Mesothelial cell of epicardium (in vitro differentiated cells): ENCODE measurements at places on chromosomes 16 and 17.

- H3K4me1 ChIP-seq, result peaks cover 59% of the 10 kb centered on the region
- H3K27ac ChIP-seq, result peak overlapping the region; percentile 90
- peak; percentile 81 for DNase-seq
- H3K27me3 ChIP-seq, result no peaks in the 10 kb centered on the region
Observed at GRCh38 chr16:46853713-46854443, 22.9 kb upstream of the C16orf87 start.

GRCh38 chr16:48812856-48813255, 202.9 kb upstream of the N4BP1 start:
- peaks cover 2% of the 10 kb centered on the region for H3K4me1 ChIP-seq
- no peak for DNase-seq
- H3K27ac ChIP-seq, result no peak overlapping the region
- no peaks in the 10 kb centered on the region for H3K36me3 ChIP-seq
- H3K27me3 ChIP-seq, result peaks cover 76% of the 10 kb centered on the region

DNA sequence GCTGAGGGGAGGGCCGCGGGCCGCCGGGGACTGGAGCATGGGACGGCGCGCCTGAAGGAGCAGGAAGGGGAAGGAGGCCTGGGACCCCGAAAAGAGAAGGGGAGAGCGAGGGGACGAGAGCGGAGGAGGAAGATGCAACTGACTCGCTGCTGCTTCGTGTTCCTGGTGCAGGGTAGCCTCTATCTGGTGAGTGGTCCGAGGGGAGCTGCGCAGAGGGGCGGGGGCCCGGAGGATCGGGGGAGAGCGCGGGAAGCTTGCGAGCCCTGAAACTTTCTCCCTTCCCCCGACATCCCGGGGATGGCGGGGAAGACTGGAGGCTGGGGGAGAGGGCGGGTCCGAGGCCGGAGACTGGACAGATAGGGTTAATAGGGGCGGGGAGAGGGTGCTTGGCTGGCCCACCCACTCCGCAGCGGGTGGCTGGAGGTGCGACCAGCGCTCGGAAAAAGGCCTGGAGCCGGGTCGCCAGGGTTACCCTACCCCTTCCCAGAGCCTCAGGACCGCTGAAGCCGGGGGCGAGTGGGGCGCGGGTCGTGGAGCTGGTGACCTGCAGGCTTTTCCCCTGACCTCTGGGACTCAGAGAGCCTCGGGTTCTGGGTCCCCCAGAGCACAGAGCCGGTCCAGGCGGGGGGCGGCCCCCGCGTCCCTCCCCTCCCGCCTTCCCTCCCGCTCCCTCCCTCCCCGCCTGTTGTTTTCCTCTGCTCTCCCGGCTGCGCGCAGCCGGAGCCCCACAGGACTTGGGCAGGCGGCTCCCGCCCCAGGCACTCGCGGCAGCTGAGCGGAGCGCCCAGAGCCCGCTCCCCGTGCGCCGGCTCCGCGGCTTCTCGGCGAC, 631 bp downstream of the NXPH3 start:
- peaks cover 64% of the 10 kb centered on the region for H3K27me3 ChIP-seq
- H3K27ac ChIP-seq, result no peak overlapping the region
- H3K36me3 ChIP-seq, result no peaks in the 10 kb centered on the region
- H3K4me3 ChIP-seq, result peak overlapping the region; percentile 78
- peaks cover 4% of the 10 kb centered on the region for H3K4me1 ChIP-seq

DNA sequence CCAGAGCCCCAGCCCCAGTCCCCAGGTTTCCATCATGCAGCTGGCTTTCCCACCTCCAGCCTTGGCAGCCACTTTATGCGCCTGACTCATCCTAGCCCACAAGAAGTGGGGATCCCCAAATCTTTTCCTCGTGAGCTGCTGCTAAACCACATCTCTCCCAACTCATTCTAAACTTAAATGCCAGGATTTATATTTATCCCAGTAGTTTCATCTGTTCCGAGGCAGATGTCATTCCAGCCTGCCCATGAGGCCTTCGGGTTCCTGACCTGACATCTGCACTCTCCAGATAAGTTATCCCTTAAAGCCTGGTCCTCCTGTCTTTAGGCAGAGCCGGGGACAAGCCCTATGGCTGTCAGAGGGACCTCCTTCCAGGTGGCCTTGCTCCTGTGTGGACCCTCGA, 16.6 kb downstream of the PLXDC1 start:
- no peak overlapping the region for H3K4me3 ChIP-seq
- no peaks in the 10 kb centered on the region for H3K4me1 ChIP-seq
- H3K27ac ChIP-seq, result no peak overlapping the region

GRCh38 chr17:8708025-8708461, 36.6 kb downstream of the CCDC42 start:
- H3K27ac ChIP-seq, result peak overlapping the region; percentile 81
- H3K36me3 ChIP-seq, result peaks cover 4% of the 10 kb centered on the region
- DNase-seq, result no peak
- H3K4me1 ChIP-seq, result peaks cover 47% of the 10 kb centered on the region

DNA sequence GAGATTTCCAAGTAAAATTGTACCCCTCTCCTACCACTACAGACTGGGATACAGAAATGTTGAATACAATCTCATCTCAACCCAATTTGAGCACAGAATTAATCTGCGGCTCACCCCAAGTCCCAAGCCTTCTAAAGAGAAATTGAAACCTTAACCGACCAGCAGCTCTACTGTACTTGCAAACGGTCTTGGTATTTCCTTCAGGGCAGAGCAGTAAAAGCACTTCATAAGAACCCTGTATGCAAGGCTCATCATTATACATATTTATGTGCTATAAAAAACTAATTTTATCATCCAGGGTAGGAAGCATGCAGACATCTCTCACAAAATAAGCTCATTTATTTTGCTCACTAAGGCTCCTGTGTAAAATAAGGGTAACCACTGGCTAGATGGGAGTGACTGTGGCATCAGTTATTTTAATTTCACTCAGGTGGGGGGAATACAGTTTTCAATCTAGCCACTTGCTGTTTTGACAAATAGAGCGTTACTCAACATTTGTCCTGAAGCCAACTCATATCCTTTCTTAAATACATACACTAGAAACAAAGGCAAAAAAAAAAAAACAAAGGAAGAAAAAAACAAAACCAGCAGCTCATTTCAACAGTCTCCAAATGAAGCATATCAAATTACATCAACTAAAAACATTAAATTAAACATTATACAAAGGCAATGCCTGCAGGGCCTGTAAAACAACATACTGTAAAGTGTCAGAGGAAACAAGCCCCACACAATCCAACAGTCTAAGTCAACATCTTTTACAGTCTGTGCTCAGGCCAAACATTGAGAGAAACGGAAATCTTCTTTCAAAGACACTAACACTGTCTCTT, 65.0 kb downstream of the PARN start:
- no peak for DNase-seq
- peak overlapping the region; percentile 13 for H3K27ac ChIP-seq
- peaks cover 7% of the 10 kb centered on the region for H3K36me3 ChIP-seq
- H3K4me3 ChIP-seq, result no peak overlapping the region

- no peak for DNase-seq
- peak overlapping the region; percentile 0 for H3K4me3 ChIP-seq
- H3K4me1 ChIP-seq, result peaks cover 37% of the 10 kb centered on the region
Observed at GRCh38 chr16:54632322-54633220, 298.1 kb upstream of the IRX5 start.

GRCh38 chr16:69921127-69921526, 30.0 kb upstream of the CLEC18A start:
- peaks cover 42% of the 10 kb centered on the region for H3K4me1 ChIP-seq
- H3K27ac ChIP-seq, result no peak overlapping the region
- peaks cover 5% of the 10 kb centered on the region for H3K36me3 ChIP-seq
- no peak for DNase-seq
- no peaks in the 10 kb centered on the region for H3K27me3 ChIP-seq
- no peak overlapping the region for H3K4me3 ChIP-seq

DNA sequence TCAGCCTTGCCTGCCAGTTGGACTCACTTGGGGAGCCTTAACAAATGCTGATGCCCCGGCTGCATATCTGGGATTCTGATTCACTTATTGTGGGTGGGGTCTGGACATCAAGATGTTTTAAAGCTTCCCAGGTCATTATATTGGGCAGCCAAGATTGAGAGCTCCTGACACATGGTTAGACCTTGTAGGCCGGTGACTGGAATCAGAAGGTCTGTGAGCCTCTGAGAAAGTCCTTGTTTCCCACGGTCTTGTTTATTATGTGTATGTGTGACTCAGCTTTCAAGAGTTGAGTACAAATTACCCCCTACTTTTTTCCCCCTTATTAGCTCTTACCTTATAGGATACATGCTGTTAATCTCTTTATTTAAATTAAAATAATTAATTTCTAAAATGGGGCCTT, 103.5 kb downstream of the ABCC1 start:
- no peak for DNase-seq
- H3K36me3 ChIP-seq, result peaks cover 38% of the 10 kb centered on the region
- no peaks in the 10 kb centered on the region for H3K27me3 ChIP-seq
- no peak overlapping the region for H3K27ac ChIP-seq
- H3K4me1 ChIP-seq, result no peaks in the 10 kb centered on the region

DNA sequence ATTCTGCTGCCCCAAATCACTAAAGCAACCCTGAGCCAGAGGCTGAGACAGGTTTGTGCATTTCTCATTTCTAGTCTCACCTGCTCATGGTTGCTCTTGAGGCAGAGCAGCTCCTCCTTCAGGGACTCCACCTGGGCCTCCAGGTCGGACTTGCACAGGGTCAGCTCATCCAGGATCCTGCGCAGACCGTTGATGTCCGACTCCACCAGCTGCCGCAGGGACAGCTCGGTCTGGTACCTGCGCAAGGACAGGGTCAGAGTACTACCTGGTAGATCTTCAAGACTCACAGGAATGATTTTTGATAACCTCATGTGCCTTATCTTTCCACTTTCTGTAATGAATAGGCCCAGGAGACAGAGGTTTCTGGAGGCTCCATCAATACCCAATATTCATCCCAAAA, 1.1 kb downstream of the KRT31 start:
- H3K4me3 ChIP-seq, result no peak overlapping the region
- no peak overlapping the region for H3K27ac ChIP-seq
- DNase-seq, result no peak
- peaks cover 36% of the 10 kb centered on the region for H3K4me1 ChIP-seq
- no peaks in the 10 kb centered on the region for H3K36me3 ChIP-seq

DNA sequence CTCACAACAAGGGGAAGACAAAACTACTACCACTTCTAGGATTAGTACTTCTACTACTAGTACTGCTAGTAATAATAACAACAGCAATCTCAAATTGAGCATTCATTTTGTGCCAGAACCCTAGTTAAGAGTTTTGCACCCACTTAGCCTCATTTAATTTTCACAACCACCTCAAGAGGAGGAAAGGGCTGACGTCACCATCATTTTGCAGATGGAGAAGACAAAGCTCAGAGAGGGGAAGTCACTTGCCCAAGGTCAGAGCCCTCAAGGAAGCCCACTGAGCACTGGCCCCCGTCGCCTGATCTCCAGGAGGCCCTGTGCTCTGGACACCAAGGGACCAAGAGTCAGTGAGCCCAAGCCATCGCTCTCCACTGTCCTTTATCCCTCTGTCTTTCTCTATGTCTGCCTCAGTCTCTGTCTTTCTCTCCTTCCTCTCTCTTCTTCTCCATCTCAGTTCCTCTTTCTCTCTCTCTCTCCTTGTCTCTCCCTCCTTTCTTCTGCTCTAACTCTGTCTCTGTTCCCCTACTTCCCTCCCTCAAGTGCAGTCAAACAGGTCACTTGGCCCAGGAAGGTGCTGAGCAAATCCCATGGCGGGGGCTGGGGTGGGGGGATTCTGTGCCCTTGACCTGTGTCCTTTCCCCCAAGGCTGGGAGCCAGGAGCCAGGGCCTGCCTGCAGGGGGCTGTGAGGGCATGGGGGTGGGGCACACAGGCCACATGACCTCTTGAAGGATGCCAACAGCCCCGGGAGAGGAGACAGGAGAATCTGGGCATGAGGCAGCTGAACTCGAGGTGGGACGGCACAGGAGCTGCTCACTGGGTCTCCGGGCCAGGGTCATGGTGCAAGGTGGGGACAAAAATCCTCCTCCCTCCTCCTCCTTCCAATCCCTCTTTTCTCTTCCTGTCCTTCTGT, 11.2 kb upstream of the NGFR start:
- H3K36me3 ChIP-seq, result no peaks in the 10 kb centered on the region
- no peak overlapping the region for H3K4me3 ChIP-seq
- H3K27ac ChIP-seq, result no peak overlapping the region
- H3K4me1 ChIP-seq, result peaks cover 23% of the 10 kb centered on the region

DNA sequence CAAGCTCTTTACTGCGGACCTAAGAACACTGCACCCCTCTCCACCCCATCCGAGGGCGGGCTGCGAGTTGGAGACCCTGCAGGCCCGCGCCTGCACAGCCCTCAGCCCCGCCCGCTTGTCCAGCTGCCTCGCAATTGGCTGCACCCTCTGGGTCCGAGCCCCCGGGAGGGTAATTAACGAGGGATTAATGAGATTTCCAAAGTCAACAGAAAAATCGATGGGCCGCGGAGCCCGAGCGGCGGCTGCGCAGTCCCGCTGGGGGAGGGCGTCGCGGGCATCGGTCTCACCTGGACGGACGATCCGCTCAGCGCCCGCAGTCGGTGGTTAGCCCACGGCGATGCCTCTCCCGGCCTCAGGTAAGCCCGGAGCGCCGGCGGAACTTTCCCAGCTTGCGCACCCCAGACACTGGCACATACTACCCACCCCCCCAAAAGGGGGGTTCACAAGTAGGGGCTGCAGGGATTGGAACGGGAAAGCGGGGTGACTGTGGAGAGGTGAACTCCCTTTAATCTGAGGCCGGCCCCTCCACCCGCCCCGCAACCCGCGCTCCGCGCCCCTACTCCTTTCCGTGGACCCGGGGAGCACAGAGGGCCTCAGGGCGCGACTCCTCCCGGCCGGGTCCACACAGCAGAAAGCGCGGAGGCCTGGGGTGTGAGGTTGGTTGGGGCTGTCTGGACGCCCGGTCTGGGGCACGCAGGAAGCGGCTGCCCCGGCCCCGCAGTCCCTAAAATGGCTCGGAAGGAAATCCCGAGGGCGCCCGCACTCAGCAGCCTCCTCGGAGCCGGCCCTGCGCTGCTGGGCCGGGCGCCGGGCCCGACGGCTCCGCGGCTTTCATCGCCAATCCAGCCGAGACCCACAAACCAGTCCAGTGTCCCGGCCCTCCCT, at the start of gene OTOP3:
OTOP3 (plus strand) TSS at position 314 of the 885 bp plus-strand sequence; CDS start at position 338, 24 bp downstream.
- H3K27me3 ChIP-seq, result peaks cover 92% of the 10 kb centered on the region
- H3K36me3 ChIP-seq, result no peaks in the 10 kb centered on the region
- peaks cover 2% of the 10 kb centered on the region for H3K4me1 ChIP-seq

- H3K36me3 ChIP-seq, result no peaks in the 10 kb centered on the region
Observed at GRCh38 chr16:52725043-52725442, 178.1 kb upstream of the TOX3 start.

GRCh38 chr17:51456942-51457341, 196.6 kb downstream of the UTP18 start:
- no peak for DNase-seq
- no peak overlapping the region for H3K27ac ChIP-seq
- peaks cover 5% of the 10 kb centered on the region for H3K4me1 ChIP-seq
- H3K36me3 ChIP-seq, result no peaks in the 10 kb centered on the region
- peaks cover 7% of the 10 kb centered on the region for H3K27me3 ChIP-seq
- no peak overlapping the region for H3K4me3 ChIP-seq

GRCh38 chr16:69244336-69244735, 57.4 kb downstream of the SNTB2 start:
- peaks cover 19% of the 10 kb centered on the region for H3K4me1 ChIP-seq
- no peak for DNase-seq
- H3K36me3 ChIP-seq, result peaks cover 11% of the 10 kb centered on the region
- no peak overlapping the region for H3K27ac ChIP-seq
- H3K4me3 ChIP-seq, result no peak overlapping the region
- H3K27me3 ChIP-seq, result no peaks in the 10 kb centered on the region

- H3K27me3 ChIP-seq, result peaks cover 16% of the 10 kb centered on the region
- no peak overlapping the region for H3K4me3 ChIP-seq
- H3K36me3 ChIP-seq, result no peaks in the 10 kb centered on the region
- no peak overlapping the region for H3K27ac ChIP-seq
Observed at GRCh38 chr16:57000271-57001025, 11.1 kb downstream of the NLRC5 start.

GRCh38 chr16:11175787-11176341, 80.1 kb downstream of the SOCS1 start:
- no peak overlapping the region for H3K27ac ChIP-seq
- no peak for DNase-seq
- peaks cover 23% of the 10 kb centered on the region for H3K36me3 ChIP-seq
- peaks cover 6% of the 10 kb centered on the region for H3K4me1 ChIP-seq
- no peak overlapping the region for H3K4me3 ChIP-seq
